Activated CD8-positive, alpha-beta T cell treated with anti-CD3 and anti-CD28 coated beads, Interleukin-2, amount 10 ng/mL, durations not matched to agents 7 days and 5 days (primary cell): ENCODE measurements at places on chromosomes 4 and X. TPM values are rescaled to one million over a fixed set of nuclear protein-coding genes. Genes with fewer than 3 reads are reported as not detected.

GRCh38 chrX:155774387-155774786 is 106.8 kb upstream of the VAMP7 start:
- no peak for DNase-seq

Gene CD40LG
- 5.1 TPM for total RNA-seq

GRCh38 chr4:184861047-184861446 is 35.3 kb upstream of the ACSL1 start:
- DNase-seq = peak; percentile 35

- no peak for DNase-seq
Measured at GRCh38 chr4:137541876-137542646, 9.8 kb upstream of the PCDH18 start.

DNA sequence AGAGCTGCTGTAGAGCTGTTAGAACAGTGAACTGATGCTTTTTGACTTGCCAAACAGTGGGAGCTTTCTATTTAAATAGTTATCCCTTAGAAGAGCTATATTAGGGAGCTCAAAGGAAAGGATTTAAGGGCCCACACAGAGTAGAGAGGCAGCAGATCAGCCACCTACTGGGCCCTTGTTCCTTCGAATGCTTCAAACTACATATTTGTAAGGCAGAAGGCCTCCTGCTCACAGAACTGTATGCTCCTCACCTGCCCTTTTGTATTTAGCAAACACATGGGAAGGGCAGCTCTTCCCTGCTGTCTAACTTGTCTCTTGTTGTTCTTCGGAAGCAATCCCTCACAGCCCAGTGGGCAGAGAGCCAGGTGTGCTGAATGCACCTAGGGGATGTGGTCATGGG is 38.0 kb downstream of the IL1RAPL1 start:
- no peak for DNase-seq

- no peak for DNase-seq
Measured at GRCh38 chrX:98956014-98956413, 1454.1 kb downstream of the PCDH19 start.

Gene GATA1
- total RNA-seq = not detected

DNA sequence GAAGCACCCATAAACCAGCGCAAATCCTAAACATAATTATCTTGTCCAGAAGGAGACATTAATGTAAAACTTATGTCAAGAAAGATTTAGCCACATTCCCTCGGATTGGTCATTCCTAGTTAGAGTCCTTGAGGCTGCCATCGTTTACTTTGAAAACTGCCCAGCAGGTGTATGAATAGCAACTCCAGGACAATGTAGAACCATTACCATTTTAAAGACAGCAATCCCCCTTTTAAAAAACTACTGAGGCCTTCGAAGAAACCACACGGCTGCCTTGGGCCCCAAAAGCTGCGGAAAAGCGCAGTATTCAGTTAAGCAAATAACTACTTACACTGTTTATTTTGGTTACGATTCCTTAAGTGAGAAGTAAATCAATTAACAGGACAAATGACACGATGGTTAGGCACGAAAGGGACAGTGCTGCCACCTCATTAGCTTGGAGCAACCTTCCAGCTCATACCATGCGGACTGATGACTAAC is 822 bp upstream of the SGMS2 start:
- DNase-seq = no peak

Gene MAML3
- 4.0 TPM for total RNA-seq

GRCh38 chr4:18056030-18056429 is 34.5 kb upstream of the LCORL start:
- no peak for DNase-seq

DNA sequence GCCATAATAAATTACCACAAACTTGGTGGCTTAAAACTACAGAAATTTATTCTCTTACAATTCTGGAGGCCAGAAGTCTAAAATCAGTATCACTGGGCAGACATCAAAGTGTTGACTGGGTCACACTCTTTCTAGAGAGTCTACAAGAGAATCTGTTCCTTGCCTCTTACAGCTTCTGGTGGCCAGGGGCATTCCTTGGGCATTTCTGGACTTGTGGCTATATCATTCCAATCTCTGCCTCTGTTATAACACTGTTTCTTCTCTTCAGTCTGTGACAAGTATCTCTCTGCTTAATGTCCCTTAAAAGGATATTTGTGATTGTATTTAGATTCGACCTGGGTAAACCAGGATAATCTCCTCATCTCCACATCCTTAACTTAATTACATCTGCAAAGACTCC is 207.3 kb upstream of the DCAF8L1 start:
- no peak for DNase-seq

Gene CLCN4
- total RNA-seq = not detected

DNA sequence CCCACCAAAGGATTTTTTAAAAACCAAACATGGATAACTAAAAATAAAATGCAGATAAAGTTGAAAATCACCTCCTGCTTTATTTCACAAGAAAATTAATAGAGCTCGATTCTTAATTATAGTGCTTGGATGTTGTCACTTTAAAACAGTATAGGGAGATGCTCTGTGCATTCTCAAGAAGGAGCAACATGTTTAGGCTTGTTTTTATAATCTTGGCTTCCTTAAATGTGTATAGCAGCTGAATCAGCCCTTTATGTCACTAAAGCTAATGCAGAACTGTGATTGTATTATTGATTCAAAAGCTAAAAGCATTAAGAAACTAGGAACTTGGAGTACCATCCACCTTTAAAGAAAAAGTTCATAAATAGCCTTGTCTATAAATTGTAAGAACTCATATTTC is 12.9 kb downstream of the UTP3 start:
- DNase-seq = no peak

- DNase-seq = no peak
Measured at GRCh38 chr4:29002151-29002550, 1718.0 kb upstream of the PCDH7 start.

DNA sequence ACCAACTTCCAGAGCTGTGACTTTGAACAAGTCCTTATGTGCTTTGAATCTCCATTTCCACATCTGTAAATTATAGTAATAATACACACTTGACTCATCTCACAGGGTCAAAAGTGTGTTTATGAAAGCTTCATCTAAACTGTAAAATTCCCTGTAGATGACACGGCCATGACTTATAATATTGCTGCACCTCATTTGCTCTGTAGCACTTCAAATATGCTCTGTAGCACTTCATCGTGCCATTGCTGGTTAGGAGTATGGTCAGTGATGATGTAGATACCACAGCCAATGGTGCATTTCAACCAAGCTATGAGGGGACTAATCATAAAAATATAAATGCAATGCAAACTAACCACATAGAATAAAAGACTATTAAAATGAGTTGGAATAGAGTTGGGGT is 318.6 kb downstream of the ANK2 start:
- no peak for DNase-seq

Gene KLHL5
- total RNA-seq = 16.6 TPM

- DNase-seq = no peak
Measured at GRCh38 chr4:85938062-85938461, 421.8 kb downstream of the MAPK10 start.

Gene CCSER1
- total RNA-seq = not detected
